ENCODE measurements at places on chromosomes 2 and 18. TPM values are rescaled to one million over a fixed set of nuclear protein-coding genes. Genes with fewer than 3 reads are reported as not detected.
A peak's percentile ranks its signal among the peaks of the same experiment; 100 is the strongest.

Gene RAPGEF4
- total RNA-seq: 0.50 TPM

Gene ALPI
- not detected for total RNA-seq

Gene DHRS9
- total RNA-seq: not detected

Gene SNTG2
- total RNA-seq: not detected

Gene FLACC1
- 5.2 TPM for total RNA-seq

Gene LIMS3
- 0.33 TPM for total RNA-seq

Gene MARCO
- 0.75 TPM for total RNA-seq

Gene GREB1
- 2.5 TPM for total RNA-seq

DNA sequence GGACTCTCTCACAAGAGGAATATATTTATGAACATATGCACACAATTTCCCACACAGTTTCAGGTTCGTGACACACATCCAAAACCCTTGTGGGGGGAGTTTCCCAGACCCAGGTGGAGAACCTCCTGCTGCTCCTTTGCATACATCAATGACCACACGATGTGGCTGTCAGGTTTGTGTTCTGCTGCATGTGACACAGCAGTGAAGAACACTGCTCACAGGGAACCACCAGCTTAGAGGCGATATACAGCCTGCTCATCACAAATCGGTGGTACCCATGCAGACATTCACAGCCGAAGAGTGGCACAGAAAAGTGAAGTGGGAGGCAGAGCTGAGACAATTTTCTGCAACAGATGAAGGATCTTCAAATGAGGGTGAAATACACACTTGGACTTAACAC lies 175.6 kb upstream of the ZFP36L2 start:
- DNase-seq: no peak

- DNase-seq: no peak
Measured at GRCh38 chr2:234157817-234158588, 107.5 kb downstream of the SPP2 start.

DNA sequence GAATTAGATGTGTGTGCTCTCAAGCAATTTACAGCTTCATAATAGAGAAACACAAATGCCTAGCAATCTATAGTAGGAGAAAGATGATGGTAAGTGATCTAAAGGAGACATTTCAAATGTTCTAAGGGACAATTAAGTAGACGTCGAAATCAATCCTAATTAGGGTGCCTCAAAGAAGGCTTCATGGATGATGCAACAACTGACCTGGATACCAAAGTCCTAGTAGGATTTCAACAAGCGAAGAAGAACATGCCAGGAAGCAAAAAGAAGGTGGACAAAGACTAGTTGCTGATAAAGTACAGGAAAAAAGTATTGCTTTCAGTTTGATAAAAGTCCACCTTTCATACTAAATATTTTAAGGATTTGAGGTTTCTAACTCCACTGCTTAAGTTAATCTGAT lies 12.5 kb downstream of the FIGN start:
- no peak for DNase-seq

- no peak for DNase-seq
Measured at GRCh38 chr2:198097630-198098029, 293.2 kb downstream of the PLCL1 start.

GRCh38 chr2:45724335-45724734 lies 72.9 kb downstream of the PRKCE start:
- no peak for DNase-seq

GRCh38 chr2:160453111-160453820 lies 40.3 kb downstream of the RBMS1 start:
- DNase-seq: no peak

DNA sequence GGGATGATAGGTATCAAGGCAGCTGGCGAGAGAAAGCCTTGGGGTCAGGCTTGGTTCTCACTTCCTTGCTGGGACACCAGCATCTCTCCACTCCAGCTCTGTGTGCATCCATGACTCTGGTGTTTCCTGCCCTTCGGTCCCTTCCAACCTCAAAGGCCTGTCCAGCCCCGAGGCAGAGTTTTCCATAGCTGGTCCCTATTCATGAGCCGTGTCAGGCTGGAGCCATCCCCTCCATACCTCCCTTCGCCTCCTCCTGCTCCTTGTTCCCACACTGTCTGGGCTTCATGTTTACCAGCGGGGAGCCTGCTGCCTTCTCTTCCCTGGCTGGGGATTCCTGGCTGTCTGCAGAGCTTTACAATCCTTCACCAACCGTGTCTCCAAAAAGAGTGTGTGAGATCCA lies 51.2 kb downstream of the DYSF start:
- no peak for DNase-seq

DNA sequence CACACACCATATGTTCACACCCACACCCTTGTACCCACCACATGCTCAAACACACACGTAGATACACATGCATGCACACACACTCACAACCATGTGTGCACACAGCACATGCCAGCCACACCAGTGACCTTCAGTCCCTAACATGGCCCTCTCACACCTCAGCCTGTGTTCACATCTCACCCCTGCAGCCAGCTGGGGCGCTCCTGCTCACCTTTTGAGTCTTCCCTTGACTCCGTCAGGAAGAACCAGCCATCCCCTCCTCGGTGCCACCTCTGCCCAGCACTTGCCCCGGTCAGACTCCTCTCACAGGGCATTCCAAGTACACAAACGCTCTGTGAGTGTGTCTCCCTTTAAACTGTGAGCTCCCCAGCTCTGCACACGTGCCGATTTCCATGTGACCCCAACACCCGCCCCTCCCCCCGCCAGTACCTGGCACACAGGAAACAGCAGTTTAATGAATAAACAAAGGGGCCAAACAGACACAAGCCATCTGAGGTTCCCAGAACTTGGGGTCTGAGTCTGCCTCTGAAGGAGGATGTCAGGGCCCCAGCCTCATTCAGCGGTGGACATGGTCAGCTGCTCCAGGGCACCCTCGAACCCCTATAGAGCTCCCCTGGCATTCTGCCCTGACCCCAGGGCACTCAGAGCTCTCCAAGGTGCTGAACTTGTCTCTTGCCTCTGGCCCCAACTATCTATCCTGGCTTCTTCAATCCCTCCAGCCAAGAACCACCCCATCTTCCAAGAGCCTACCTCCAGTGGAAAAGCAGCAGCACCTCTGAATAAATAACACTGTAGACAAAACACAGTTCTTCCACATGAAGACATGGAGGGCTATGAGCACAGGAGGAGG lies 252.9 kb downstream of the ATAD2B start:
- DNase-seq: peak; percentile 17

- DNase-seq: no peak
Measured at GRCh38 chr2:174076040-174076439, 110.9 kb upstream of the SP3 start.

GRCh38 chr2:100453853-100454252 lies 16.4 kb upstream of the NMS start:
- DNase-seq: no peak

DNA sequence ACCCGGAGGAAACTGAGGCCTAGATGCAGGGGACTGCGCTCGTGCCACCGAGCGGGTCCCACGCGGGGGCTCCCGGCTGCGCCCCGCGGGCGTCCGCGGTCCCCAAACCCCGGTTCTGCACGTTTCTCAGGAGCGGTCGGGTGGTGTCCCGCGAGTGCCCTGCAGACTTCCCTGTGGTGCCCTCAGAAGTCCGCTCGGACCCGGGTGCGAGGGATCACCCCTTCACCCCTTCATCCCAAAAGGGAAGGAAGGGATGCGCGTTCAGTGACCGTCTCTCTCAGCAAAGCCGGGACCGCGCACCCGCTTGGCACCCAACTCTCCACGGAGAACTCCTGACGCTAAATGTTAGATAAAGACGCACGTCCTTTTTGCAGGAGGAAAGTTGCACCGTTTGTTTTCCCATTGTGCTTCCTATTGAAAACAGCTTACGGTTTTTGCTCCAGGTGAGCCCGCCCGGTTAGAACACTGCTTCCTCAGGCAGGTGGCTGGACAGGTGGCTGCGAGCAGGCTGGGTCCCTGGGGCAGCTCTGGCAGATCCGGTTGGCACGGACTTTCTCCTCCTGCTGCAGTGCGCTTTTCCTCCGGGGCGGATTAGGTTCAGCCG lies 779 bp downstream of the DGKD start:
- DNase-seq: peak; percentile 41

DNA sequence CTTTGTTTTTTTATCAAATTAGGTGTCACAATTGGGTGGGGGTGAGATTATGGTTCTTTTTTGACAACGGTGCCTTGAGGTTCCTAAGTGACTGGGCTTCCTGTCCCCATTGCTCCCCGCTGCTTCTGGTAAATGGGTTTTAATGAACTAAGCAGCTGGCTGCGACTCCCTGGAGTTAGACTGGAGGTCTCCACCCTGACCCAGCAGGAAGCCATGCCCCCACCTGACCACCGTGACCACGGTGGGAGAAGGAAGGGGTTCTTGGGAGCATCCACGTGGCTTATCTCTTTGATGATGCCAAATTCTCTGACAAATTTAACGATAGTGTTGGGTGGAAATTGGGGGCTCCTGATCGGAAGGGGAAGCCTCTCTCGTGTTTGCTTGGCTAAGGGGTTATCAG lies 12.2 kb downstream of the CNDP2 start:
- no peak for DNase-seq

GRCh38 chr2:70979626-70980025 lies 1.2 kb downstream of the ANKRD53 start:
- no peak for DNase-seq

DNA sequence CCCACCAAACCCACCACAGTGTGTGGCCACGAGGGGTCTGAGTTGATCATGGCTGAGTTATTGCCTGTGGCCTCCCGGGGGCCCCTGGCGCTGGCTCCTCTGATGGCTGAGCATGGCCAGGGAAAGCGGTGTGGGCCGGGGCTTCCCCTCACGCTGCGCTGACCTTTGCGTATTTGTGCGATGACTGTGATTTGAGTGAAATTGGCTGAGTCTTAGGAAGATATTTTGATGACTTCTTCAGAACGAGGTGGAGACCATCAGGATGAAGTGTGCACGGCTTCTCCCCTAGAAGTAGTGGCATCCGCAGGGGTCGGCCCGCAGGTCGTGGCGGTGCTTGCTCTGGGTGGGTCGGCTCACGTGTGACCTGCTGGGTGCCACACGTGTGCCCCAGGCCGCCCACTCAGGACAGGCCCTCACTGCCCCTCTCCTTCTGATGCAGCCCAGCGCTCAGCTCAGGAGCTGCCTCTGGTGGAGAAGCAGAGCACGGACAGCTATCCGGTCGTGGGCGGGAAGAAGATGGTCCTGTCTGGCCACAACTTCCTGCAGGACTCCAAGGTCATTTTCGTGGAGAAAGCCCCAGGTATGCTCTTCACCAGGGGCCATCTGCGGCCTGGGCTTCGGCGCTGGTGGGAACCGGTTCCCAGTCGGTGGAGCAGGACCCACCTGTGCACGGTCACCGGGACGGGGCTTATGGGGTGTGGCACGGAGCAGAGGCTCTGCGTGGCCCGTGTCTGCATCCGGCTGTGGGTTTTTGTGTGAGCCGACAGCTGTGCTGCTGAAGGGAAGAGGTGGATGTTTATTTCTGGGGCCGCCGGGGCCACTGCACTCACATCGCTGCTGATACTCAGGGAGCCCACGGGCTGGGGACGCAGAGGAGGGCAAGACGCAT lies 55.8 kb downstream of the NFATC1 start:
- no peak for DNase-seq

DNA sequence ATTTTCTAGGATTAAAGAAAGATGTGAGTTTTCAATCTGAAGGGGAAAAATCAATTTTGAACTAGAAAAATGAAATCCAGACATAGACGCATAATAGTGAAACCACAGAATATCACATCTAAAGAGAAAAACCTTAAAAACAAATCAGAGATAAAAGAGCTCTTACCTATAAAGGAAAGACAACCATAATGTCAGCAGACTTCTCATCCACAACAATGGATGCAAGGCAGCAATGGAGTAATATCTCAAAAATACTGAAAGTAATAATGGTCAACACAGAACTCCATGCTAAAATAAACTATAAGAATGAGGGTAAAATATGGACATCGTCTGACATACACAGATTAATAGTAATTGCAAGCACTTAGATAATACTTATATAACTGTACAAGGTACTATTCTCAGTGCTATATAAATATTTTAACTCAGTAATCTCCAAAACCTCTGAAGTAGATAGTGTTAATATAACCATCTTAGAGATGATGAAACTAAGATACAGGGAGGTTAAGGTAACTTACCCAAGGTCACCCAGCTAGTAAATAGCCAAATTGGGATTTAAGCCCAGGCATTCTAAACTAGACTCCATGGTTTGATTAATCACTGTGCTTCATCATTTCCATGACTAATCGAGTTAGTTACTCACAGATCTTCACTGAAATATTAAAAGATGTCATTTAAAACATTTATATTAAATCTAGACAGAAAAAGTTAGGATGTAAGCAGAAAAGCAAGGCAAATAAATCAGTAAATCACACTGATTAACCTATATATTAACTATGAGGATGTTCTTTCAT lies 89.4 kb upstream of the SPTBN1 start:
- no peak for DNase-seq

Data from natural killer cell (primary cell).